Lung (tissue), 17 donors: ENCODE measurements at places on chromosomes 7 and 10. TPM values are rescaled to one million over a fixed set of nuclear protein-coding genes. Genes with fewer than 3 reads are reported as not detected.

- peaks cover 8% of the 10 kb centered on the region for H3K4me1 ChIP-seq
- no peaks in the 10 kb centered on the region for H3K36me3 ChIP-seq
- no peak overlapping the region for H3K4me3 ChIP-seq
- DNase-seq, result no peak
- no peak overlapping the region for H3K27ac ChIP-seq
Observed at GRCh38 chr7:30323006-30323355, 38.6 kb downstream of the ZNRF2 start.

DNA sequence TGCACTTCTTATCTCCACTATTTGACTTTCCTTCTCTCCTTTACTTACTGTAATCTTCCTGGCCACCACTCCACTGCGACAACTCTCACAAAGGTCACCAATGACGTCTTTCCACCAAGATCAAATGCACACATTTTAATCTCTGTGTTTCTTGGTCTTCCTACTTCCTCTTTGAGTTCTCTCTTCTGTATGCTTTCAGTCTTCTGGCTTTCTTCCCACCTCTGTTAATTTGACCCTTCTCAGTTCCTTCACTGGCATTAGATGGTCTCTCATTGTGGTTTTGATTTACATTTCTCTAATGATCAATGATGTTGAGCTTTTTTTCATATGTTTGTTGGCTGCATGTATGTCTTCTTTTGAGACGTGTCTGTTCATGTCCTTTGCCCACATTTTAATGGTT is 31.9 kb downstream of the FAM107B start:
- no peak overlapping the region for H3K4me3 ChIP-seq
- H3K27ac ChIP-seq, result no peak overlapping the region
- H3K27me3 ChIP-seq, result no peaks in the 10 kb centered on the region
- no peak for DNase-seq
- no peaks in the 10 kb centered on the region for H3K4me1 ChIP-seq
- no peaks in the 10 kb centered on the region for H3K36me3 ChIP-seq

GRCh38 chr10:121326905-121327304 is 271.3 kb downstream of the FGFR2 start:
- peak; percentile 62 for DNase-seq
- H3K27me3 ChIP-seq, result no peaks in the 10 kb centered on the region
- H3K36me3 ChIP-seq, result no peaks in the 10 kb centered on the region
- H3K4me1 ChIP-seq, result no peaks in the 10 kb centered on the region

GNG11 gene
- 18.4 TPM for total RNA-seq

DNA sequence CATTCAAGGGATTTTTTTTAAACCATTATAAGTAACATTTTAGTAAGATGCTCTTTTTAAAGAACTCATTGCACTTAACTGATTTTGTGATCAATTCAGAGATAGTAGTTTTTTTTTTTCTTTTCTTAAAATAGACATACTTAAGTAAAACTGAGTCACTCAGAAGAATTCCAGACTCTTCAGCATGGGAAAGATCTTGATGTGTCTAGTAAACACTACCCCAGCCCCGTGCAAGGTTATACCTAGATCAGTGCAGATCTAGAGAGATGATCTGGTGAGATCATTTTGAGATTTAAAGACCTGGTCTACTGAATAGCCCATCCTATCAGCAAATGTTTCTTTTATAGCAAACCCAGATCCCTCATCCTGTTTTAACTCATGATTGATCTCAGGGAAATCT is 8.6 kb downstream of the ADRB1 start:
- peaks cover 11% of the 10 kb centered on the region for H3K27me3 ChIP-seq
- peaks cover 13% of the 10 kb centered on the region for H3K4me1 ChIP-seq
- no peak for DNase-seq

DNA sequence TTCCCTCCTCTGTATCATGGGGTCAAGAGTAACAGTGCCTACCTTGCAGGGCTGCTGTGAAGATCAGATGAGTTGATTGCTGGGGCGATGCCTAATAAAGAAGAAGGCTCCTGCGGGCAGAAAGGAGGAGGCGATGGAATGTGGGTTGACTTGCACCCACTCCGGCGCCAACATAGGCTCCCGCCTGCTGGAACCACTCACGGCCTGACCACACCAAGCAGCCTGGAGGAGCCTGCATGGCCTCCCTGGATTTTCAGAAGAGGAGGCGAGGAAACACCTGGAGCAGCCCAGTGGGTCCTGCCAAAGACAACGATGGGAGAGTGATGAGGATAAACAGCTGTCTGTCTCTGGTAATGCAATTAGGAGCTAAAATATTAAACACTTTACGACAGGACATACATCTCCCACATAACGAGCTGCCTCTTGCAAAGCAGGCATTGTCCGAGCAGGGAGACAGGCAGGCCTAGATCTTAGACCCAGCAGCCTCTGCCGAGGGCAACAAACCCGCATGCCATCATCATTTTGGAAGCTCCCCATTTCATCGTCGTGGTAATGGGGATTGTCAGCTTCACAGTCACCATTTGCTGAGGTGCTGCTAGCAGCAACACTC is 302.9 kb upstream of the ZMIZ1 start:
- no peaks in the 10 kb centered on the region for H3K27me3 ChIP-seq
- no peak for DNase-seq
- no peak overlapping the region for H3K27ac ChIP-seq
- H3K36me3 ChIP-seq, result no peaks in the 10 kb centered on the region

DNA sequence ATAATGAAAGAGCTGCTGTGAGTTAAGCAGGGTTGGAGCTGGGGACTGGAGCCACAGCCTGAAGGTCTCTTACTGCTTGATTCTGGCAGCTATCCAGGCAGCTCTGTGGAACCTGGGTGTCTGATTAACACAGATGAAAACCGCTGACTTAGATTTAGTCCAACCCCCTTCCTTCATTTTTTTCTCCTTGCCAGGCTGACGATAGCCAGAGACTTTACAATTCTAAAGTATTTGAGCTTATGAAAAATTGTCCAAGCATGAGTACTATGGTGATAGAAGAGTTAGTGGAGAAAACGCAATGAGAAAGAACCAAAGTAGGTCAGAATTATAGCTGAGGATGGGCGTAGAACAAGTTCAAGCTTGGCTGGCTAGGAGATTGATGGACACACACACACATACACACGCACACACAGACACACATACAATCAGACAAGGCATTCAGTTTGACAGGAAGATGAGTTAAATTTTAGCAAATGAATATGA is 13.5 kb upstream of the GPR85 start:
- H3K4me1 ChIP-seq, result no peaks in the 10 kb centered on the region
- no peaks in the 10 kb centered on the region for H3K27me3 ChIP-seq
- H3K36me3 ChIP-seq, result no peaks in the 10 kb centered on the region
- no peak overlapping the region for H3K27ac ChIP-seq
- H3K4me3 ChIP-seq, result no peak overlapping the region
- DNase-seq, result peak; percentile 40

GPC2 gene
- 2.1 TPM for total RNA-seq

HHEX gene
- total RNA-seq, result 17.3 TPM

DNA sequence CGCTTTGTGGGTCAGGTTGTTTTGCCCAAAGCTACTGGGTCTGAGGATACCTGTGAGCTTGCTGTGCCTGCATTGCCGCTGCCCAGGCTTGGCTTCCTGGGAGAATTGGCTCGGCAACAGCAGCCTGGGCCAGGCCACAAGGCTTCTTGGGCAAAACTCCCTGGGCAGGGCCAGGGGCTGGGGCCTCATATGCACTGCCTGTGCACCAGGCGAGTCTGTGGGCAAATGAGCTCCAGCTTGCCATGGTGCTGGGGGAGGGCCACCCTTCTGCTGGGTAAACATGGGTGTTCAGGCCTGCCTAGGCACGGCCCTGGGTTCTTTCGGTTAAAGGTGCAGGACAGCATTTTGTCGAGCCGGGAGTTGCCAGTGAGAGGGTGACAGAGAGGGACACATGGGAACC is 19.4 kb downstream of the ZMIZ1 start:
- H3K27ac ChIP-seq, result peak overlapping the region; percentile 7

GALNT11 gene
- total RNA-seq, result 41.9 TPM

GRCh38 chr10:73493781-73494180 is 2.0 kb downstream of the PPP3CB start:
- H3K27me3 ChIP-seq, result no peaks in the 10 kb centered on the region
- no peak overlapping the region for H3K4me3 ChIP-seq
- H3K4me1 ChIP-seq, result peaks cover 5% of the 10 kb centered on the region
- no peak for DNase-seq
- no peak overlapping the region for H3K27ac ChIP-seq
- H3K36me3 ChIP-seq, result peaks cover 5% of the 10 kb centered on the region

WBP1L gene
- 42.7 TPM for total RNA-seq

GRCh38 chr7:81501220-81501619 is 268.6 kb downstream of the HGF start:
- no peak overlapping the region for H3K27ac ChIP-seq
- H3K36me3 ChIP-seq, result no peaks in the 10 kb centered on the region
- no peaks in the 10 kb centered on the region for H3K4me1 ChIP-seq
- DNase-seq, result peak; percentile 75
- no peaks in the 10 kb centered on the region for H3K27me3 ChIP-seq

DNA sequence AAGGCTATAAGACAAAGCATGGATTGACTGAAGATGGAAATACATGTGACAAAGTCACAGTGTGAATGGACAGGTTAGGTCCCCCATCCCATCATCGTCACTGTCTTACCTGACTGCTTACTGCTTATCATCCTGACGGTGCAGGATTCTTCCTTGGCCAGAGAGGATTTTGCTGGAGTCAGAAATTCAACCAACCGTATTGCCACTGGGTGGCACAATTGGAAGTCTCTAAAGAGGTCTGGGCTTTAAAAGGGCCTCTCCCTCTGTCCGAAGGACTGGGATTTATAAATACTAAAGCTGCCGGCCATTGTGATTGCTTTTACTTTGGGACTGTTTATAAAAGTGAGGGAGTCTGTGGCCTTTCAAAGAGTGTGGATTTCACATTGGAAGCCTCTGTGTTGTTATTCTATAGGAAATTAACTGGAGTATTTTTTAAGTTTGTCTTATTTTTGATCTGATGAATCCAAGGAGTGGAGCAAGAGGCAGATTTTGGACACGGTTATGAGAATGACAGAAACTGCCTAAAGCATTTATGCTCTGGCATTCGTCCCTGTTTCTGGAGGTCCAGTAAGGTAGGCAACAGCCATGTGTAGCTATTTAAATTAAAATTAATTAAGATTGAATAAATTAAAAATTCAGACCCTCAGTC is 113.3 kb upstream of the CREB5 start:
- peak; percentile 78 for DNase-seq
- no peaks in the 10 kb centered on the region for H3K36me3 ChIP-seq
- no peak overlapping the region for H3K4me3 ChIP-seq
- no peak overlapping the region for H3K27ac ChIP-seq

- no peak overlapping the region for H3K4me3 ChIP-seq
- H3K36me3 ChIP-seq, result no peaks in the 10 kb centered on the region
- H3K27ac ChIP-seq, result peak overlapping the region; percentile 31
- no peaks in the 10 kb centered on the region for H3K27me3 ChIP-seq
- no peaks in the 10 kb centered on the region for H3K4me1 ChIP-seq
- DNase-seq, result no peak
Observed at GRCh38 chr10:85643845-85644525, 722.6 kb downstream of the GRID1 start.

DNA sequence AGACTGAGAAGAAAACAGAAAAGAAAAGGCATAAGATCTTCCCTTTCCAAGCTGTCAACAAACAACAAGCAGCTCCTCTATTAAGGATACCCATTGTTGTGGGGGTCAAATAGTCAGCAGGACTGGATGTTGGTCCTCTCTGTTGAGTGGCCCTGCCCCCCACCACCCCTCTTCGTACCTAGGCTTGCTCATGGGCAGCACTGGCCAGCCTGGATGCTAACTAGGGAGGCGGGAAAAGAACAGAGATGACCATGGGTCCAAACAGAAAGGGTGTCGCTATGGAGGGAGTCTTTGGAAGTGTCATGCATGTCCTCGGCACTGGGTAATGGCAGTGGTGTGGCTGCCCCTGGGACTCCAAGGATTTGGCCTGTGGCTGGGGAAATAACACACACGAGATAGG is 45.6 kb downstream of the SPDYE5 start:
- no peak overlapping the region for H3K4me3 ChIP-seq
- no peak for DNase-seq
- H3K27ac ChIP-seq, result no peak overlapping the region
- no peaks in the 10 kb centered on the region for H3K27me3 ChIP-seq

- no peaks in the 10 kb centered on the region for H3K27me3 ChIP-seq
- no peak overlapping the region for H3K4me3 ChIP-seq
- no peak overlapping the region for H3K27ac ChIP-seq
- no peaks in the 10 kb centered on the region for H3K36me3 ChIP-seq
- no peaks in the 10 kb centered on the region for H3K4me1 ChIP-seq
Observed at GRCh38 chr7:151381348-151382078, 28.3 kb downstream of the WDR86 start.

DNA sequence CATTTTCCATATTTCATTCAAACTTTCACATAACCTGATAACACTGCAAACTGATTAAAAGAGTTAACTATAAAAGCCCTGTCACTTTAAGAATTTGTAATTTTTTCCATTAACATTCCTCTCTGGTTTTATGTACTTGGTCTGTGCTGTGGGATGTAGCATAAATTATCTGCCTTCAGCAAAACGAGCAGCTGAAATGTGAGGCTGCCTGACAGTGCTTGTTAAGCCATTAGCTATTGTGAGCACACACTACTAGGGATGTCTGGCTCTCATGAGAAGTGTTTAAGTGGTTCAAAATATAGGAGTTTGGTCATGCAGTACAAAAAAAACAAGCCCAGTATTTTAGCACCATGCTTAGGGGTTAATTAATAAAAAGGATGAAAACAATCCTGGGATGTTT is 63.0 kb downstream of the HOXA1 start:
- peaks cover 13% of the 10 kb centered on the region for H3K27me3 ChIP-seq
- H3K4me1 ChIP-seq, result peaks cover 8% of the 10 kb centered on the region
- no peaks in the 10 kb centered on the region for H3K36me3 ChIP-seq
- DNase-seq, result peak; percentile 45
- H3K27ac ChIP-seq, result no peak overlapping the region

GRCh38 chr10:49707585-49707984 is 28.1 kb downstream of the C10orf53 start:
- no peaks in the 10 kb centered on the region for H3K27me3 ChIP-seq
- H3K4me3 ChIP-seq, result no peak overlapping the region
- no peaks in the 10 kb centered on the region for H3K4me1 ChIP-seq
- no peak for DNase-seq
- H3K27ac ChIP-seq, result no peak overlapping the region

DNA sequence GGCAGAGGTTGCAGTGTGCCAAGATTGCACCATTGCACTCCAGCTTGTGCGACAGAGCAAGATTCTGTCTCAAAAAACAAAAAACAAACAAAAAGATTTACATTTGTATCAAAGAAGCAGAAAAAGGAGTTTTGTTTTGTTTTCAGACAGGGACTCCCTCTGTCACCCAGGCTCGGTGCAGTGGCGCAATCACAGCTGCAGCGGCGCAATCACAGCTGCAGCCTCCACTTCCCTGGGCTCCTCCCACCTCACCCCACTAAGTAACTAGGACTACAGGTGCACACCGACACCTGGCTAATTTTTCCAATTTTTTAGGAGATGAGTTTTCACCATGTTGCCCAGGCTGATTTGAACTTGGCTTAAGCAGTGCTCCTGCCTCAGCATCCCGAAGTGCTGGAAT is 1.8 kb downstream of the ARMC10 start:
- H3K36me3 ChIP-seq, result no peaks in the 10 kb centered on the region
- H3K27me3 ChIP-seq, result no peaks in the 10 kb centered on the region
- H3K27ac ChIP-seq, result no peak overlapping the region
- no peak for DNase-seq
- no peak overlapping the region for H3K4me3 ChIP-seq
